ENCODE measurements at places on chromosomes 1 and 21. TPM values are rescaled to one million over a fixed set of nuclear protein-coding genes. Genes with fewer than 3 reads are reported as not detected.

CATSPERE gene
- 2.2 TPM for total RNA-seq

PADI4 gene
- 1.3 TPM for total RNA-seq

IL10 gene
- total RNA-seq: 2.7 TPM

LIPI gene
- not detected for total RNA-seq

MAN1A2 gene
- 63.4 TPM for total RNA-seq

TPTE gene
- total RNA-seq: not detected

LCE1B gene
- total RNA-seq: not detected

PADI1 gene
- total RNA-seq: not detected

HEYL gene
- total RNA-seq: 0.16 TPM

CYP4Z1 gene
- total RNA-seq: not detected

ACP6 gene
- total RNA-seq: 15.8 TPM

YOD1 gene
- 7.0 TPM for total RNA-seq

ALX3 gene
- not detected for total RNA-seq

LENEP gene
- total RNA-seq: not detected

CRABP2 gene
- total RNA-seq: 1.6 TPM

FAM131C gene
- not detected for total RNA-seq

C1orf226 gene
- total RNA-seq: not detected

NKAIN1 gene
- total RNA-seq: not detected

TATDN3 gene
- total RNA-seq: 10.4 TPM

S1PR1 gene
- total RNA-seq: 140 TPM

TNFRSF14 gene
- total RNA-seq: 239 TPM

NEGR1 gene
- total RNA-seq: not detected
